Ureter (tissue), 1 donor: ENCODE measurements at places on chromosomes 4 and X. TPM values are rescaled to one million over a fixed set of nuclear protein-coding genes. Genes with fewer than 3 reads are reported as not detected.

GRCh38 chr4:63563288-63564014 is 845.8 kb downstream of the TECRL start:
- DNase-seq: no peak

DNA sequence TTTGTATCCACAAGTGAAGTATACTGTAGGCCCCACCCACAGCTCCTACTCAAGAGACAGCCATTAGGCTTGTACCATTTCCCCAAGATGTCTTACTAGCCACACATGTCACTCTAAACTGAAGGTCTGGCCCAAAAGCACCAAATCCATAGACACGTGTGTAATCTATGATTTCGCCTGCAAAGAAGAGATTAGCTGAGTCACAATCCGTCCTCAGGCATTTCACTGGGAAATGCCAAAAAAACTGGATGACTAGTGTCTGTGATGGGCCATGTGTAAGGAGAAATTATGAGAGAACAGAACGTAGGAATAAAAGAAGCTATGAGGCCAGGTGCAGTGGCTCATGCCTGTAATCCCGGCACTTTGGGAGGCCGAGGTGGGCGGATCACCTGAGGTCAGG is 21.9 kb upstream of the RP2 start:
- no peak for DNase-seq

DNA sequence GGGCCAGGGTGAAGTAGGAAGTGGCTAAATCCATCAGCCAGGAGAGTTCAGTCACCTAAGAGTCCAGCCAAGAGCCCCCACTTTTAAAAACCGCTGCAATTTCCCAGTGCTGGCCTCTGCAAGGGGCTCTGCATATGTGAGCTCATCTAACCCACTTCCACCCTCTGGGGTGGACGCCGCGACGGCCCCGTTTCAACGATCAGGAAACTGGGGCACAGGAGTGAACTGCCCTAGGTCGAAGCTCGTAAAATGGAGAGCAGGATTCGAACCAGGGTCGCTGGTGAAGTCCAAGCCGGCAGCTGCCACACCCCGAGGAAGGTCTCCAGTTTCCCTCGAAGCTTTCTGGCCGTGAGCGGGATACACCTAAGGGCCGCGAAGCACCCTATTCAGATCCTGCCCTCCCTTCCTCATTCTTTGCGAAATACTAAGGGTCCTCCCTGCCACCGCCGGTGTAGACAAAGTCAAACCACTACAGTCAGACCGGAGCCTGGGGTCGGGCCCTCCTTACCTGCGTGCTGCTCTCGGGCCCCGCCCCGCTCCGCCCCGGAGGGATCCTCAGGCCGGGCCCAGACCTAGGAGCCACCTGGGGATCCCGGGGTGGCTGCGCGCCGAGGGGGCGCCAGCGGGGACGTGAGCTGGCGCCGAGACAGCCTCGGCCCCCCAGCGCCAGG is 446 bp downstream of the EVC2 start:
- DNase-seq: no peak

- no peak for DNase-seq
These were observed 169.8 kb upstream of the BCOR start for GRCh38 chrX:40267334-40268187.

Gene TACR3
- total RNA-seq: 0.52 TPM

GRCh38 chrX:81355436-81355835 is 153.5 kb downstream of the SH3BGRL start:
- DNase-seq: no peak

- no peak for DNase-seq
These were observed 220.2 kb upstream of the MAD2L1 start for GRCh38 chr4:120286813-120287212.

GRCh38 chr4:124644621-124645020 is 67.9 kb downstream of the ANKRD50 start:
- no peak for DNase-seq

Gene GPR78
- 1.4 TPM for total RNA-seq

DNA sequence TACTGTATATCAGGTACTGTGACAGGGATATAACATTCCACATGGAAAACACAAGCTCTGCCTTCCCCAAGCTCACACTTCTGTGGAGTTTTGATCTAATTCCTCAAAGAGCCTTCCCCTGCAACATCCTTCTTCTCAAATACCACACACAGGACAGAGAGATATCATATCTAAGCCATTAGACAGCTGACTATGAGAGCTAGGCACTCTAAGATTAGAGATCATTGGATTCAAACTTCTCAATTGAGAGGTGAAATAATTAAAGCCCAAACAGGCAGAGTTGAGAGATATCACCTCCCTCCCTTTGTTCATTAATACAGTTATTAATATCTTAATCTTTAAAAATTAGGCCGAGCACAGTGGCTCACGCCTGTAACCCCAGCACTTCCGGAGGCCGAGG is 25.0 kb downstream of the TEC start:
- no peak for DNase-seq

DNA sequence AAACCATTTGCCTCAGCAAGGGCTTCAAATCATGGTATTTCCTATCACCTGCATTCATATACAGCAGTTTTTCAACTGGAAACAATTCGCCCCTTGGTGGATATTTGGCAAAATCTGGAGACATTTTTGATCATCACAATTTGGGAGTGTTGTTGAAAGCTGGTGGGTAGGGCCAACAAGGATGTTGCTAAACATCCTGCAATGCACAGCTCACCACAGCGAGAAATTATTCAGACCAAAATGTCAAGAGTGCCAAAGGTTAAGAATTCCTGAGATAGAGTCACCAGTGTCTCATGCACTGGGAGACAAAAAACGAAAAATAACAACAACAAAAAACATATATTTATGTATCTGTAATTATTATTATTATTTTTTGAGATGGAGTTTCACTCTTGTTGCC is 435.2 kb upstream of the CTSO start:
- DNase-seq: no peak

- no peak for DNase-seq
These were observed 452.9 kb upstream of the EPHA5 start for GRCh38 chr4:66123190-66123589.

Gene RPL10
- 3,238 TPM for total RNA-seq

Gene ZFP42
- 0.23 TPM for total RNA-seq

GRCh38 chr4:113476800-113477199 is 284.7 kb downstream of the CAMK2D start:
- DNase-seq: no peak

GRCh38 chrX:139167282-139167681 is 363.3 kb upstream of the F9 start:
- no peak for DNase-seq

- DNase-seq: no peak
These were observed 16.5 kb downstream of the GAK start for GRCh38 chr4:915595-915994.

GRCh38 chr4:1400191-1400805 is 5.9 kb downstream of the NKX1-1 start:
- no peak for DNase-seq

DNA sequence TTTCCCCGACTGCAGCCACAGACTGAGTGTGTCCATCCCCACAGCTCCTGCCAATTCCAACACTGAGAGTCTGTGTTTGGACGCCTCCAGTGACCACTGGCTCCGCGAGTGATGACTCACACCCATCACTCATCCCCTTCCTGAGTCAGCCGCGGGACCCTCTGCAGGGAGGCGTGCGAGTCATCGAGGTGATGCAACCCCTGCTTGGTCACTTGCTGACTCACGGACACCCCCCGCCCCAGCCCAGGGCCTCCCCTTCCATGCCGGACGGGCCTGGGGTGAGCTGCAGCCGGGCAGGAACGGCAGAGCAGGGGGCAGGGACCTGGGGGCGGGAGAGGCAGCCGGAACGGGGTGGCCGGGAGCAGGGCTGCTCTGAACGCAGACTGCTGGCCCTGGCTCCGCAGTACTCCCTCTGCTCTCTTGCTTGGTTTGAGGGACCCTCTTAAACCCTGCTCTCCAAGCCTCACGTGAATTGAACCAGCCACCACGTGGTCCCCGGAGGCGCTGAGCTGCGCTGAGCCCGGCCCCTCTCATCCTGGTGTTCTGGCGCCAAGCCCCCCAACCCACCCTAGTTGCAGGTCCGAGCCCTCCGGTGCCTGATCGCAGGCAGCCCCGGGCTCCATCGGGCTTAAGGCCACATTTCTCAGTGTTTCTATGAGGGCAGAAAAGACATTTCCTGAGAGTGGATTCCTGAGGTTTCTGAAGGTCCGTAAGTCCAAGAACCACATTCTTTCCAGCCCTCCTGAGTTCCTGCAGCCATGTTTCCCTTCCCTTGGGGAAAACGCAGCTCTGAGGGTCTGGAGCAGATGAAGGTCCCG is 32.4 kb downstream of the FGFRL1 start:
- DNase-seq: peak; percentile 84

GRCh38 chrX:39667736-39668482 is 429.8 kb downstream of the BCOR start:
- DNase-seq: no peak
